Esophagus muscularis mucosa (tissue), 4 donors: ENCODE measurements at places on chromosomes 5 and 9.

GRCh38 chr5:180059326-180059725, 12.2 kb downstream of the RNF130 start:
- DNase-seq, result no peak

GRCh38 chr9:37324691-37325490, 97.6 kb upstream of the GRHPR start:
- DNase-seq, result no peak

GRCh38 chr5:58760222-58760621, 177.3 kb downstream of the RAB3C start:
- DNase-seq, result no peak

DNA sequence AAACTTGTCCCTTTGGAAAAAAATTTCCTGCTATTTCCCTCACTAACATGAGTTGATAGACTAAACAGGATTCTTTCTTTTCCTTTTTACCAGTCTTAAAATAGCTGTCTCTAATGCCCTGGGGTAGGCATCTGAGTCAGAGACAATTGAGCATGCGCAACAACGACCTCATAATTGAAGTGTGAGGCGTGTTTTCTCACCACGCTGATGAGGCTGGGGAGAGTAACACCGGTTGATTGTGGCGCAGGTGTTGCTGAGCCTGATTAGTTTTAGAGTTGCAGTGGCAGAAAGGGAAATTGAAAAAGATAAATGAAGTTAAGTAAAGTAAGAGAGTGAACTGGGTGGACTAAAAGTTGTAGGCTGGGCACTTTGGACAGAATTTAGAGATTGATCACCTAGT, 213.7 kb downstream of the TLR4 start:
- DNase-seq, result no peak

DNA sequence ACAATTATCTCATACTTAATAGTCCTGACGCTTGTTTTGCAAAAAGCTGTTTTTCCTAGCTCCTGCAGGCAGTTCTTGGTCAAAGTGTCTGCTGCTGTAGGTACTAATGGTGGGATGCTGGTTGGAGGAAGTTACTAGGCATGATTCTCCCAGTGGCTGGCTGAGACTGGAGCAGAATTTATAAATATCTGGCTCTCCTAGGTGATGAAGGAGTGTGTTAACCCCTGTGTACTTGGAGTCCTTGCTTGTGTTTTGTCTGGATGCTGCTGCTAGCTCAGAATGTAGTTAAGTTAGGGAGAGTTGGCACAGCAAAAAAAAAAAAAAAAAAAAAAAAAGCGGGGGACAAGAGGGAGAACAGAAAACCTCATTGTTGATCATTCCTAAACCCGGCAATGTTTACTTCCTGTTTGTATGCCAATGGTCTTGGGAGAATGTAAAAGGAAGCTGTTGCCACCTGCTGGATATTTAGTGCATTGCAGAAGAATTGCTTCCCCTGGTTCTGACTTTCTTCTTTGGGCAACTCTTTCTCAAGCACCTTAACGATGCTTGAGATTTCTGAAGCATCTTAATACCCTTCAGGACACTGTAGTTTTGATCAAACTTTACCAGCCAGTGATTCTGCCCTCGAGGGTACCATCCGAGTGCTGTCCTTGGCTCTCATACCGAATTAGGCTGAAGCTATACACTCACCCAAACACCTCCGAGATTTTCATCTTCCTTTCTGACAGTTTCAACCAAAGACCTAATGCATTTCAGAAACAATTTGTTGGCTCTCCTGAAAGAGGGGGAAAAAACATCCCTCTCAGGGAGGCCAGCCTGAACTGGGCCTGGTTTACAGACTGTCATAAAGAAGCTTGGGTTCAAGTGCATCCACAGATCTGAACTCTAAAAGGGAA, 71.7 kb upstream of the WWC1 start:
- DNase-seq, result no peak

- DNase-seq, result no peak
Measured at GRCh38 chr5:140219068-140219991, 44.3 kb downstream of the CYSTM1 start.
